ENCODE measurements at places on chromosomes 11 and 22.
A peak's percentile ranks its signal among the peaks of the same experiment; 100 is the strongest.

DNA sequence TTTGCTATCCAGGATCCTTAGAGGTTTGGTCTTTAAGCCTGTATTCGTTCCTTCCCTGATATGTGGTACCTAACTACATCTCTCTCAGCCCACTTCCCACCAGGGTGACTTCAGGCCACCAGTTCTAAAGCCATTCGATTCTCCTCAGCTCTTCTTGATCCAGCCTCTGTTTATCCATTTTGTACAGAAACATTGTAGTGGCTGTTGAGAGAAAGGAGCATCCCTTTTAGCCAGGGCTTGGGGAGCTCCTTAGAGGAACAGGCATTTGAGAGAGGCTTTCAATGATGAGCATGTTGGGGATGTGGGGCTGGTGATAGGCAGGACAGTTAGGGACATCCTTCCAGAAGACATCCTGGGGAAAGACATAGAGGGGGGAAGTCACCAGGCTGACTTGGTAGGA lies 17.9 kb downstream of the UBE2L3 start:
- DNase-seq, result no peak

- no peak for DNase-seq
Measured at GRCh38 chr11:60985991-60986915, 14.8 kb downstream of the CD6 start.

DNA sequence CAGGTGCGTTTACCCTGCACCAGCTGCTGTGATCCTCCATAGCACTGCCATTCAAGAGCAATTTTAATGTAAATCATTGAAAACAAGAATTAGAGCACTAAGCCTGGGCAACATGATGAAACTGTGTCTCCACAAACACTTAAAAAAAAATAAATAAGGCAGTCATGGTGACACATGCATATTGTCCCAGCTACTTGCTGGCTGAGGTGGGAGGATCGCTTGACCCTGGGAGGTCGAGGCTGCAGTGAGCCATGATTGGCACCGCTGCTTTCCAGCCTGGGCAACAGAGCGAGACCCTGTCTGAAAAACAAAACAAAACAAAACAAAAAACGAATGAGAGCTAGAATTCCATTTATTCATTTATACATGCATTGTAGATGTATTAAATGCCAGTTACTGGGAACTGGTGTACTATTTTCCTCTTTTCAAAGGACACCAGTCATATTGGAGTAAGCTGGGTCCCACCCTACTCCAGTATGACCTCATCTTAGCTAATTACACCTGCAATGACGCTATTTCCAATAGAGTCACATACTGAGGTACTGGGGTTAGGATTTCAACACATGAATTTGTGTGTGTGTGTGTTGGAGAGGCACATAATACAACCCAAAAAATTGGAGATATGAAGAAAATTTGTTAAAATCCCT lies 101.9 kb downstream of the MICAL2 start:
- DNase-seq, result no peak

GRCh38 chr11:29913352-29913751 lies 103.5 kb downstream of the KCNA4 start:
- DNase-seq, result no peak

DNA sequence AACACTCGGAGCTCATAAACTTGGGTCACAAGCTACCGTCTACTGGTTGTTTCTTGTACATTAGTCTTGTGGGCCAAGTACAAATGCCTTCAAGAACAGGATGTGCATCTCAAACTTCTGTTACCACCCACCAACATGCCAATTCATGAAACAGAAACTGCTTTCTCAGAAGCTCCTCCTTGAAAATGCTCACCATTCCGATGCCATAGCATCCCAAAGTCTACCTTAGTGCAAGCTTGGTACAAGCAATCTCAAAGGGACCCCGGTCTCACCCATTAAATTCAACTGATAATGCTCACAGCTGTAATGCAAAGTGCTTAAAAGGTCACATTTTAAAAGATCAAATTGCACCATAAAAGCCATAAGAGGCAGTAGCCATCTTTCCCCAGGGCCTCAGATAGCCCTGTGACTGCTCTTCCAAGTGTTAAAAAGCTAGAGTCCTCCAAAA lies 31.8 kb upstream of the CCDC34 start:
- no peak for DNase-seq

- no peak for DNase-seq
Measured at GRCh38 chr11:33825854-33826560, 51.7 kb upstream of the FBXO3 start.

- no peak for DNase-seq
Measured at GRCh38 chr11:810040-810567, 337 bp downstream of the RPLP2 start.

GRCh38 chr22:50526834-50527801 lies 1.7 kb upstream of the SCO2 start:
- no peak for DNase-seq

DNA sequence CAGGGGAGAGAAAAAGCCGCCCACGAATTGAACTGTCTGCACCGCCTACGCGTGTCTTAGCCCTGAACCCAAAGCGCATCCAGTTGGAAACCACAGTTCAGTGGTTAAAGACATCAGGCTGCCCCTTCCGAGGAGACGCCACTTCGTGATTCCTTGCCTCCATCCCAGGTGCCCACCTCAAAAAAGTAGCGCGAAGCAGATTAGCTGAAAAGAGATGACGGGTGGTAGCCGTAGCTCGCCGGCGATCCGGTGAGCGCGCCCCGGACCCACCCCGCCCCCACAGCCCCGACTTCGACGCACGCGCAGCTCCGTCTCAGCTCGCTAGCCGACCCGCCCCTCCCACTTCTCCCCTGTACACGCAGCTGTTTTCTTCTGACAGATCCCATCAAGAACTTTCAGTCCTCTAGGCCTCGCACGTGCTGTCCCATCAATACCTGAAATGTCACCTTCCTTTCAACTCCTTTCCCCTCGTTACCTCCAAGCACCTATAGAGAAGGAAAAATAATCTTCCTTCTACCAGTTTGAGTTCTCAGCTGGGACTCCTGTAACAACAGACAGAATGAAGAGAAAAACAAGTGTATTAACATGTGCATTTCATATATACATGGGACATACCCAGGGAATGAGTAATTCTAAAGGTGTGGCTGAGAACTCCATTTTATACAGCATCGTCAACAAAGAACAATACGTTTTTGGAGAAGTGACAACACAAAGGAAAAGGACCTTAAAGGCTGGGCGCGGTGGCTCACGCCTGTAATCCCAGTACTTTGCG lies 49.5 kb downstream of the OR4D9 start:
- no peak for DNase-seq

- DNase-seq, result no peak
Measured at GRCh38 chr11:5809905-5810795, 1.4 kb downstream of the OR52N2 start.

DNA sequence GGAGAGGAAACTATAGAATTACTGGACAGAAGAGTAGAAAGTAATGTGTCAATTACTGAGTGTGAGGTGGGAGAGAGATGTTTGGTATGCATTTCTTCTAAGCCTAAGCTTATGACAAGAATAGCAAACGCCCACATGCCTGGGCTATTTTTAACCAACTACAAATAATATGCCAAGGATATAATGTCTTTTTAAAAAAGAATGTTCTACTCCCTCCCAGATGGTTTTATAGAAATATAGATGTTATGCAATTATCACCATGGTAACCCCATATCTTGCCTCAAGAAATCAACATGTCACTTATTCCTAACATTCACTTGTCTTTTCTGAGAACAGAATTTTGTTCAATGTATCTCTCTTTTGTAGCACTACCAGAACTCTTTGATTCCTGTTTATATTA lies 996.7 kb upstream of the CHORDC1 start:
- no peak for DNase-seq

DNA sequence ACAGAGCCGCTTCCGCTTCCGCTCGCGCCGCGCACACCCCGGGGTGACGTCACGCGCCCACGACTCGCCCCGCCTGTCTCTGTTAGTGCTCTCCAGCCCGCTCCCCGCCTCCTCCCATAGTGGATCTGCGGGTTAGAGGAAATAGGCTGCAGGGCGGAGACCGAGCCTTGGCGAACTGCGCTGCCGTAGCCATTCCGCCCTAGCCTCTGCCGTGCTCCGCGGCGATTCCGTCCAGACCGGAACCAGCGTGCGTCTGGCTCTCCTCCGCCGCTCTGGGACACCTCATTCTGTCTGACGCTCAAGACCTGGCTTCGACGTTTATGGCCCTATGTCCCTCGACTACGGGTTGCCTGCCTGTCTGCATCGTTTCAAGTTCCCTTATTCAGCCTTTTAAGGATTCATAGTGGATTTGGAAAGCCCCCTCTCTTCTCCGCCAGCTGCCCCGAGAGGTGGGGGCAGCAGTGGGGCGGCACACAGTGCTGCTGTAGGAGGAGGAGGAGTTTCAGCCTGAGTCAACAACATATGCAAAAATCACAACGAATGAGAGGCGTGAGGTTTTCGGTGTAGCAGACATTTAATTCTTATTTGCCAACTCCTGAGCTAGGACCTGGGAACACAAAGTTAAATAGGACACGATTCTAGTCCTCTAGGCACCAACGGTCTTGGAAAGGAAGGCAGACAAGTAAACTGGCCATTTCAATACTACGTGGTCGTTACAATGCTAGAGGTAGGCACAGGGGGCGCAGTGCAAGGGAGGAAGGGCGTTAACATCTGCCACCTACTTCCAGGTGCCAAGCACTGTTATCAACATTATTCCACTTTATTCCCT lies at the start of gene TAF10:
TAF10 (minus strand) TSS at position 4 of the 829 bp plus-strand sequence. CDS start 27 bp downstream, outside the sequence.
- peak; percentile 86 for DNase-seq

GRCh38 chr11:57815476-57815875 lies 53.9 kb downstream of the CTNND1 start:
- no peak for DNase-seq

DNA sequence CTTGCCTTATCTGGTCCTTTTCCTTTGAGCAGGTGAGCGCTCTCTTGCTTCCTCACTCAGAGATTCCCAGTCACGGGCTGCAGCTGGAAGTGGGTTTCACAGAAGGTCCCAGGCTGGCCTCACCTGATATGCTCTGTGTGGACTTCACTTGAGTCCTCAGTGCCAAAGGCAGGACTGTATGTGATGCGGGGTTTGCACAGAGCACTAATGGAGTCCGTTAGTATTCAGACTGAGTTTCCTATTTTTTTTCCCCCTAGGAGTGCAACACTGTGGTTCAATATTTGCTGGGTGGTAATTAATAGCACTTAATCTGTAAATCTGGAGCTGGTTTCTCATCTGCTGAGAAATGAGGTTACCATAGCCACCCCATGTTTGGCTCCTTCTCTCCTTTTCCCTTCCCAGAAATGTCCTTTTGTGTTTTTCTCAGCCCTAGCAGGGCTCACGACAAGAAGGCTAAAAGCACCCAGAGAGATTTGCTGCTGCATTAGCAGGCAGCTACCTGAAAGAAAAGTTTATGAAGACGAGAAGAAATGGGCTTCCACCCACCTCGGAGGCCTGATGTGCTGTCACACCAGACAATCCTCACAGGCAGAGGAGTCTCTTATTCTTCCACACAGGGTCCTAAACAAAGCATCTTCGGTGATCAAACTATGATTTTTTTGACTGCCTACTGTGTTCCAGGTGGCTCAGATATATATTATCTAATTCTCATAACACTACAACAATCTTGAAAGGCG lies 262.1 kb downstream of the KIRREL3 start:
- DNase-seq, result no peak

DNA sequence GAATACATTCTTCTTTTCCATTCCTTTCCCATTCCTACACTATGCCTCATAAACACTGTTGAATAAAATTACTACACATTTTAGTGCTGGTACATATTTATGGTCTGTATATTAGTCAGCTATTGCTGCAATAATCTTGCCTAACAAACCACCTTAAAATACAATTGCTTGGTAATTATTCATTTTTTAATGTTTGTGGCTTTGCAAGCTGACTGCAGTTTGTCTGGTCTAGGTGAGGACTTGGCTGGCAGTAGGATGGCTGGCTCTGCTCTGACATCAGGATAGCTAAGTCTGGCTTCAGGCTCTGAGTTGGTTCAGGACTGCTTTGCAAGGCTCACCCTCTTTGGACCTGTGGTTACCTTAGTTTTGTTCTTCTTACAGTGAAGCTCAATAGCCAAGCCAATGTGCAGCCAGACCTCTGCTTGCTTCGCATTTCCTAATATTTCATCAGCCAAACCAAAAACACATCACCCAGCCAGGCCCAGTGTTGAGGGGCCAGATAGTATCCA lies 913.4 kb upstream of the RAG2 start:
- no peak for DNase-seq

- DNase-seq, result no peak
Measured at GRCh38 chr11:134745456-134745855, 333.4 kb upstream of the B3GAT1 start.

DNA sequence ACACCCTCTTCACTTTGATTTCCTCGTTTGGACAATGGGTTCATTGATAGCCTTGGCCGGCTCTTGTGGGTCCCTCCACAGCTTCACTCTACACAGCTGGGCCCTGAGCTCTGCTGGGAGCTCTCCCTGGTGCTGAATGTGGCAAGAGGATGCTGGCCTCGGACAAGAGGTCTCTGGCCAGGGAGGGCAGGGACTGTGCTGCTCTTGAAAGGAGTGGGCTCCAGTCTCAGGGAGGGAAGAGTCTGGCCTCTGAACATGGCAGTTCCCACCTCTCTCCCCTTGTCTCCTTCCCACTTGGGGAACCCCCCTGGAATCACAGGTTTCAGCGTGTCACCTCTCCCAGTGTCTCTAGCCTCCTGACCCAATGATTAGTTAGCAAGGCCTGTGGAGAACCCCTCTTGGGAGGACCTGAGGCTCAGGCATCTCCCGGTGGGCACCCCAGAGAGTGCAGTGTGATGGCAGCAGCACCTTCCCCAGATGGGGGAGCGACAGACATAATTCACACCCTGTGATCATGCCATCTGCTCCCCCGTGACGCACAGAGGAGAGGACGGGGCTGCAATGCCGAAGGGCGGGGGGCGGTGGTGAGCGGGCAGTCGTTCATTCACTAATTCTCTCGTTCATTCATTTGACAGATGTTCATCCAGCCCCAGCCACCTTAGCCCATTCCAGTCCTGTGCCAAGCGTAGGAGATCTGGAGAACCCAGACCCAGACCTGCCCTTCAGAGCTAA lies 2.8 kb upstream of the CABP7 start:
- DNase-seq, result peak; percentile 10

DNA sequence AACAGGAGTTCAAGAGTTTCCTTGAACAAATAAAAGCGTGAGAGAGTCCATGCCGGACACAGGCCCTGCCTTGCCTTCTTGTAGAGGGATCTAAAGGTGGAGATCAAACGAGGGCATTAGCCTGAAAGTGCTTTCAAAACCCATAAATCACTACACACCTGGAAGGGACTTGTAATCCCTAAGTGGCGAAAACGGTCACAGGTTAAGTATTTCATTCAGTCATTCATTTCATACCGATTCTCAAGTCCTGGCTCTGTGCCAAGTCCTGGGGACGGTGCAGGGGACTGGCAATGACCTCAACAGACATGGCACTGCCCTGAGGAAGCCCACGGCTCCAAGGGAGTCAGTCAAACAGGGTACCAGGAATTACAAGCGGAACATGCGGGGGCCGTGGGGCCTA lies 26.6 kb downstream of the ELFN2 start:
- DNase-seq, result no peak

Measured in AG09309 (cell line).